ENCODE measurements at places on chromosomes 5 and 9.
A peak's percentile ranks its signal among the peaks of the same experiment; 100 is the strongest.

DNA sequence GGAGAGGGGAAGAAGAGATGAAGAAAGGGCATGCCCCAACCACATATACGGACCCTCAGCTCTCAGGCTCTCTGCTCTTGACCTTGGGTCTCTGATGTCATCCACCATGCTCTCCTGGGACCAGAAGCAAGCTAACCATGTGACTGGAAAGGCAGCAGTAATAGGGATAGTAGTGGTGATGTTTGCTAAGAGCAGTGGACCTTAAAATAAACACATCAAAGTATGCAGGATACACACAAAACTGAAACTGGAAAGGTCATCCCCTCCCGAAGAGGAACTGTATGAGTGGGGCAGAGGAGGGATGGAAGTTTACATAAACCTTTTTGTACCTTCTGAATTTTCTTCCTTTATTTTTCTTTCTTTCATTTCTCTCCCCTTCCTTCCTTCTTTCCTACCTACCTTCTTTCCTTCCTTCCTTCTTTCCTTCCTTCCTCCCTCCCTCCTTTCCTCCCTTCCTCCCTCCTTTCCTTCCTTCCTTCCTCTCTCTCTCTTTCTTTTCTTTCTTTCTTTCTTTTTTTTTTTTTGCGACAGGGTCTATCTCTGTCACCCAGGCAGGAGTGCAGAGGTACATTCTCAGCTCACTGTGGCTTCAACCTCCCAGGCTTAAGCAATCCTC is 8.1 kb upstream of the PTPN3 start:
- DNase-seq = no peak

DNA sequence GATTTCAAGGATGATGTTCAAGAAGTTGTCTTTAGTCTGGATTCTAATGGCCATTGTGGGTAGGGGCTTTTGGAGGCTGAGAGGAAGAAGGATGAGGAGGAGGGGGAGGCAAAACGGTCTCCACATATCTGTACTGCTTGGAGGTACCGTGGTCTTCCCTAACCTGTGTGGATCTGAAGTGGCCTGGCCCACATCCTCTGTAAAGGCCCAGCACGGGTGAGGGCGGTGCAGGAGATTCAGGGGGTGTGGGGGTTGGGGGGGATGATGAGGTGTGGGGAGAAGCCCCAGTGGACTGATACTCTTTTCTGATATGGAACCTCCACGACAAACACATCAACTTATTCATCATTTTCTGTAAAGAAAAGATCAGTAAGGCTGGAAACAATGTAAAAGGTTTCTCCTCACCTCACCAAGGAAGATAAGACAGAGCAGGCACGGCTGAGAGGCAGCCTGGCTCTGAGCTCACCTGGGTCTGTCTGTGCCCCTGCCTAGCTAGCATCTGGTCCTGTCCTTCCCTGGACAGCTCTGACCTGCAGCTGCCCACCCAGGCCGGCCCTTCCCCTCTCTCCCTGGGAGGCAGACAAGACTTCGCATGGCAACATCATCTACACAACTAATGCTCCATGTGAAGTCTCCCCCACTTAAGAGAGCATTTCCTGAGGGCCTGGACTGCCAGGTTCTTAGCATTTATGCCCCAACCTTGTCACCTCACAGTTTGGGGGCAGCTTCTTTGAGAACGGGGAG is 5.6 kb upstream of the IL3 start:
- no peak for DNase-seq

DNA sequence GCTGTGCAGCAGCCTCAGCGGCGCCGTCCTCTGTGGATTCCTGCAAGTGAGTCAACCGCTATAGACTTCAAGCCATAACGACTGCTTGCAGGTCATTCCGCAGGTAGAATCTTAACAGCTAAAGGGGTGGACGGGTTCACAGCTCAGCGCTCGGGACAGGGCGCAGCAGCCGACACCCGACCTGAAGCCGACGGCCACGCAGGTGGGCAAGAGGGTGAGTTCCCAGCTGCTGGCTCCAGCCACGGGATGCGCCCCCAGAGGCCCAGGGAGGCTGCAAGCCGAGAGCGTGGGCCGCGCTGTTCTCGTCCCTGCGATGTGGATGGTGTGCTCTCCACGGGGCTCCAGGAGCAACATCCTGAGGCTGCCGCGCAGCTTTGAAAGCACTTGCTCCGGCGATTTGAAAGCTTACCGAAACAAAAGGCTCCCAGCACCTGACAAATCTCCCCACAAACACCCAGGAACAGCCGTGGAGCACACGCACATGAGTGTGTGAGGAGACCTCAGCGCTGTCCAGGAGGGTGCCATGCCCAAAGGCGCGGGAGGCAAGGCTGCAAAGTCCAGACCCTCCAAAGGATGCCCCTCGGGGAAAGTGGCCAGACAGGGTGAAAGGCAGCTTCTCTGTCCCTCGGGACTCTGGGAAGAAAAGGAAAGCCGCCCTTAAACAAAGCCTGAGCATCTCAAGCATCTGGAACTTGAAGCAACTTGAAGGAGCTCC is 48.7 kb downstream of the EXD3 start:
- DNase-seq = no peak

DNA sequence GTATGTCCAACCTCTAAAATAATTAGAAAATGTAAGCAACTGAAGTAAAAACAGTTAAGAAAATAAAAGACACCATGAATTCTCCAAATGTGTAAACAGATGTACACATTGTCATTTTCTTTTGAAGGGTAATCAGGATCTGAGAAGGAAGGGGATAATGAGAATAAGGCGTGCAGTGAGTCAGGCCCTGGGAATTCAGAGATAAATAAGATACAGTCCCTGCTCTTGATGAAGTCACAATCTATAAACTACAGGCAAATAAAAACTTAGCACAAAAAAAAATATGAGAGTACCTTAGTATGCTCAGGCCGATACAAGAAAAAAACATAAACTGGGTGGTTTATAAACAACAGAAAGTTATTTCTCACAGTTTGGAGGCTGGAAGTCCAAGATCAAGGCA is 315.3 kb downstream of the DNAH5 start:
- no peak for DNase-seq

GRCh38 chr9:23408874-23409273 is 417.2 kb downstream of the ELAVL2 start:
- no peak for DNase-seq

DNA sequence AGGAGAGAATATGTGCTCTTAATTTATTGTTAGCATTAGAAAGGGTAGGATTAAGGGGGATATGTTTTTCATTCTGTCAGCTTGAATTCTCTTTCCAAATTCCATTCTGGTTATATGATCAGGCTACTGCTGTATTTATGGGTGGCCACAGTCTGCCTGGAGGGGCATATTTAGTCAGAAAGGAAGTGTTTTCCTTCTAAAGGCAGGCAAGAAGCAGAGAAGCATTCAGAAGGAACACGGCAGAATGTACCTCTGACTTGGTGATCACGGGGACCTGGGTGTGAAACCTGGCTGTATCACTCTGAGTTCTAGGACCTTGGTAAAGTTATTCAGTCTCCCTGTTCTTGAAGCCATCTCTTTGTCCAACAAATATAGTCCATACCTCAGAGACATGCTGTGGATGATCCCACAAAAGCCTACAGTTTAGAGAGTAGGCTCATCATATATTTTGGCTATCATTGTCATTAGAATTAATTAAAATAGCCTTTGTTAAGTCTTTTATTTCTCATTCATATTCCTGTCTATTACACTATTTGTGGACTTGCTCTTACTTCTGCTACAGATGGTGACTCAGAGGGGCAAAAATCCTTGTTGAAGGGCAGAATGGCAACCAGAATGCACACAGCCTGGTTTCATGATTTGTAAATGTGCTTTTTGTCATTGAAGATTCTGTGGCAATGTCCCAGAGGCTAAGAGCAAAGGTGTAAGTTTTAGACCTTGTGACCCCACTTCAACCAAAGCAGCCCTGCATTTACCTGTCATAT is 2.7 kb downstream of the TNC start:
- peak; percentile 40 for DNase-seq

- no peak for DNase-seq
These were observed 27.3 kb upstream of the MUSK start for GRCh38 chr9:110641293-110641692.

GRCh38 chr9:93587651-93588347 is 11.4 kb downstream of the PHF2 start:
- DNase-seq = no peak

GRCh38 chr5:1735320-1735970 is 64.2 kb downstream of the MRPL36 start:
- no peak for DNase-seq

GRCh38 chr5:158543539-158544387 is 556.0 kb downstream of the EBF1 start:
- DNase-seq = no peak

DNA sequence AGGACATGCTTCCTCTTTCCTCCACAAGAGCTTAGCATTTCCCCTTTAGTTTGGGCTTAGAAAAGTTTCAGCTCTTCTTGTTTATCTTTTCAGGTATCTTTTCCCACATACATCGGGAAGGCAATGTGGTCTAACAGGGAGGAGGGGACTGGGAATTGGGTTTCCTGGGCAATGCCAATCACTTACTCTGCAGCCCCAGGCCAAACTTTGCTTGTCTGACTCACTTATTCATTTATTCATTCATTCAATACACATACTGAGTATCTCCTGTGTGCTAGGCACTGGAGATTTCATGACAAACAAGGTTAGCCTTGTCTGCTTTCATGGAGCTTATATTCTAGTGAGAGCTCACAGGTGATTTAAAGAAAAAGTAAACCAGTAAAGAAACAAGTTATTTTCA is 10.7 kb upstream of the POU4F3 start:
- no peak for DNase-seq

- no peak for DNase-seq
These were observed 172.9 kb upstream of the SMIM23 start for GRCh38 chr5:171612749-171613148.

DNA sequence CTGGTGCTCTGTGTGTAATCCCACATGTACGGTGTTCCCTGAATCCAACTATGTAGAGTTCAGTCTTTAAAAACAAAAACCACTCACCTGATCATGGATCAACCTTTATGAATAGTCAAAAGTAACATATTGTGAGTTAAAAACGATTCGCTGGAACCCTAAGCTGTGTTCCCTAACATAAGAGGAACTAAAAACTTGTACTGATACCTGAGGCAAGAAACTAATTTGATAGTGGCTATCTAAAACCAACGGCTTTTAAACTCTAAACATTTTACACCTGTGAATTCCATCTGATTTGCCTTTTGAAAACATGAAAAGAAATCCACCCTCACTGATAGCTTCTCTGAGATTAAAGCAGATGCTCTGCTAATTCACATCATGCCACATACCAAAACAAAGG is 101.5 kb downstream of the DEPDC1B start:
- no peak for DNase-seq

GRCh38 chr5:176319827-176320554 is 41.6 kb downstream of the KIAA1191 start:
- DNase-seq = no peak

DNA sequence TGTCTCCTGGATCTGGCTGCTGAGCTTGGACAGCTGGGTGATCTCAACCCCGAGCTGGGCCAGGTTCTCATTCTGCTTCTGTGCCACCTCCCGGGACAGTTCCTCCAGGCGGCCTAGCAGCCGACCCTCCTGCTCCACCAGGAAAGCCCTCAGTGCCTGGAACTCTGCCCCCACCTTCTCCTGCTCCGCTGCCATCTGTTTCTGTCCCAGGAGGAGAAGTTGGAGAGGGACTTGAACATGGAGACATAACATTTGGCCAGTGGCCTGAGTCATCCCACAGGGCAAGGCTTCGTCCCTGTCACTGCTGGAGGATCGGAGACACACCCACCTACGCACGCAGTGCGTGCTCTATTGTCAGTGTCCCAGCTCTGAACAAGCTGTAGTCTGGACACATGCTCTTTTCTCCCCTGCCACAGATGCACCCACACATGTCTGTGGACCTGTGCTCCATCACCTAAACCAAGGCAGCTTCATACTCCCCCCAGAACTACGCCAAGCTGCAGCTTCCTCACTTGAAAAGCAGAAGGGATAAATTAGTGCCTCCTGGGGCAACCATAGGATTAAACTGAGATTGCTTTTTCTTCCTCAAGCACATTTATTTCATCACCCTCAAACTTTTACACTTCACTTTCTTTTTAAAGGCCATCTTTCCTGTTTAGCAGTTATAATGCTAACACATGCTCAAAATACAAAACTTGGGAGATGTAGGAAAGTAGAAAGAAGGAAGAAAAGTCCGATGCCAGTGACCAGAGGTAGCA is 4.9 kb downstream of the TRIM7 start:
- no peak for DNase-seq

- no peak for DNase-seq
These were observed 49.6 kb upstream of the OSMR start for GRCh38 chr5:38795986-38796741.

GRCh38 chr5:159210846-159211245 is 1.5 kb upstream of the RNF145 start:
- peak; percentile 43 for DNase-seq

GRCh38 chr9:95753762-95754465 is 121.6 kb upstream of the ERCC6L2 start:
- no peak for DNase-seq

DNA sequence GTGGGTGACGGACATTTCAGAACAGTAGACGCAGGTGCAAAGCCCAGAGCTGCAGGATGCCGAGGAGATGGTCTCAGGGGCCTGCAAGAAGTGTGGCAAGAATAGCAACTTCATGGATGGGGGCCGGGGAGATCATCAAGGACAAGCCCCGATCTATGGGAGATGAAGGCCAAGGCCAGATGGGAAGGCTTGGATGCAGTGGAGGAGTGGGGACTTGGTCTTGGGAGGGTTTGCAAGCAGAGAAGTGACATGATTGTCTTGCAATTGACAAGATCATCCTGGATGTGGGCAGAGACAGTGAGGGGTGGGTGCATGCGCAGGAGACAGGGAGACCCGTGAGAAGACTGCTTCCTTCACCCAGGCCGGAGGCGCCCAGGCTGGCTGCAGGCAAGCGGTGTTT is 198.1 kb downstream of the CDK5RAP2 start:
- no peak for DNase-seq

GRCh38 chr9:28004900-28005299 is 431.6 kb upstream of the C9orf72 start:
- no peak for DNase-seq

DNA sequence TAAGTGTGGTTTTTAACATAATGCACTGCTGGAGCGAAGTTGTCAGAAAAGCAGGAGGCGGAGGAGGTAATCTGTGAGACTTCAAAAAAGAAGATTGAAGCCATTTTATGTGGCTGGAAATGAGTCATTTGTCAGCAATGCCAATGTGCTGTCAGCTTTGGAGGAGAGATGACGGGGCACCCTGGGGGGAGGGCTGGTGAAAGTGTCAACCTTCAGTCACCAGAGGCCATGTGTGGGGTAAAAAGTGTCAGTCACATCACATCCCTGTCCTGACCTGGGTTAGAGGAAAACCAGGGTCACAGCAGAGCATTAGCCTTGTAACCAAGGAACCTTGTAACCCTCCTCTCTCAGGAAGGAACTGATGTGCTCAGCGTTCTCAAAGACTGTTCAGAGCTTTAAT is 59.1 kb downstream of the TLR4 start:
- no peak for DNase-seq

- DNase-seq = no peak
These were observed 16.3 kb downstream of the FABP6 start for GRCh38 chr5:160245506-160246086.

DNA sequence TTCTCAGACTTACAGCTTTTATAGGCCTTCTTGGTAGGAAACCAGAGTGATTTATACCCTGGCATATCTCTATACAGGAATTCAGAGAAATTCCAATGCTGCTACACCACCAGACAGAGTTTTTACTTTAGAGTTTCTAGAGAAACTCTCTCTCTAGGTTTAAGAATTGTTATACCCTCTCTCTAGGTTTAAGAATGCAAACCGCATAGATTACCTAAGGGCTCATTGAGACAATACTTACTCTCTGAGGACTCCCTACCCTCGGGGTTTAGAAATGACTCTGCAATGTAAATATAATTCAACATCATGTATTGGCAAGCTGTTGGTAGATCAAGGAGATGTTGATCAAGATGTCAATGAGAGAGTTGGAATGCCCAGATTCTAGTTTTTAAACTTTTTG is 15.3 kb upstream of the ELAVL2 start:
- DNase-seq = no peak

GRCh38 chr9:20138841-20139240 is 350.0 kb upstream of the SLC24A2 start:
- DNase-seq = no peak
